ENCODE measurements at places on chromosomes 1 and 21.

GRCh38 chr1:187715483-187715882, 886.7 kb downstream of the PLA2G4A start:
- no peak for DNase-seq

- no peak for DNase-seq
Observed at GRCh38 chr1:12001249-12001917, 17.9 kb upstream of the MIIP start.

GRCh38 chr1:47621977-47622376, 184.1 kb downstream of the FOXD2 start:
- no peak for DNase-seq

GRCh38 chr1:65419681-65420589, 533 bp upstream of the LEPR start:
- peak; percentile 97 for DNase-seq

DNA sequence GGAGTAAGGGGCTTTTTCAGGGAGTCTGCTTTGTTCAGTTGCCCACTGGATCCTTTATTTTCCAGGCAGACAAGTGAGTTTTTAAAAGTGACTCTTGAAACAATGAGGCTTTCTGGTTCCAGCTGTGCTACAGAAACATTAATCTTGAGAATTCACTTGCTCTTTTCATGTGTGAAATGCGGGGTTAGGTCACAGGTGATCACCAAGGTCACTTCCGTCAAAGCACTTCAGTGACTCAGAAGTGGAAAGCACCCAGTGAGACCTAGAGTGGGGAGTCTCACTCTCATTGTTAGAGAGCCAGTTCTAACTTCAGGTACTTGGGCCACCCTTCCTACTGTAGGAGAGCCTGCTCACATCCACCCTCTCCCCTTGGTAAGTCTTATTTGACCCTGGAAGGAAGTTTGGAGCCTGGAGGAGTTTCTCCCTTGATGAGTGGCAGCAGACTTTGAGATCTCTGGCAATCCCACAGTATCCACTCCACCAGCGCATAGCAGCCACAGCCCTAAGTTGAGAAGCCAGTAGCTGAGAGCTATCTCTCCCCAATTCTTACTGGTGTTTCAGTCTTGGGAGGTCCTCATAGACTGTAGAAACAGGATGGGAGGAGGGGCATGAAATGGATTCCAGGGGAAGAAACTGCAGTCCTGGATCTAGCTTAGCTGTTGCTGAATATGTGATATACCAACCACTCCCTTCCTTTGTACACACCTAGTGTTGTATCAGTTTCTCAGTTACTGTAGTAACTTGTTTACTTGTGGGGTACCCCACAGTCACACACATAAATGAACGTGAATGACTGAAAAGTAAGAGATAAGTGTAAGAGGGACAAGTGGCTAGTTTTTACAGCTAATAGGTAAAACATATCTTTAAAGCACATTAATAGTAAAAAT, 3.1 kb downstream of the TACSTD2 start:
- no peak for DNase-seq

GRCh38 chr1:183039985-183040447, 16.8 kb downstream of the LAMC1 start:
- no peak for DNase-seq

DNA sequence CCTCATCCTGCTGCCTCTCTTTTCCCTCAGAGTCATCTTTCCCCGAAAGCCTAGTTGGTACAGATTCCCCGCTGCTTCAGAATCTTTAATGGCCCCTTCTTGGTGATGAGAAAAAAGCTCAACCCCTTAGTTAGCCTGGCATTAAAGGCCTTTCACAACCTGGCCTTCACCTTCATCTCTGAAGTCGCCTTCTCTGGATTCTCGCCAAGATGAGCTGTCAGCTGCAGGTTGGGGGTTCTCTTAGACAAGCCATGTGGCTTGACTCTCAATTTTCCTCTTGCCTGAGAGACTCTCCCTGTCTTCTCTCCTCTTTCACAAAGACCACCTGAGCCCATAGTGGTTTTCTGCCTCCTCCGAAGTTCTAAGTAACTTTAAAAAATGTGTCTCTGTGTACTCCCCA, 15.5 kb upstream of the DISC1 start:
- DNase-seq: no peak

- no peak for DNase-seq
Observed at GRCh38 chr21:45837936-45838335, 143.6 kb upstream of the COL6A1 start.

DNA sequence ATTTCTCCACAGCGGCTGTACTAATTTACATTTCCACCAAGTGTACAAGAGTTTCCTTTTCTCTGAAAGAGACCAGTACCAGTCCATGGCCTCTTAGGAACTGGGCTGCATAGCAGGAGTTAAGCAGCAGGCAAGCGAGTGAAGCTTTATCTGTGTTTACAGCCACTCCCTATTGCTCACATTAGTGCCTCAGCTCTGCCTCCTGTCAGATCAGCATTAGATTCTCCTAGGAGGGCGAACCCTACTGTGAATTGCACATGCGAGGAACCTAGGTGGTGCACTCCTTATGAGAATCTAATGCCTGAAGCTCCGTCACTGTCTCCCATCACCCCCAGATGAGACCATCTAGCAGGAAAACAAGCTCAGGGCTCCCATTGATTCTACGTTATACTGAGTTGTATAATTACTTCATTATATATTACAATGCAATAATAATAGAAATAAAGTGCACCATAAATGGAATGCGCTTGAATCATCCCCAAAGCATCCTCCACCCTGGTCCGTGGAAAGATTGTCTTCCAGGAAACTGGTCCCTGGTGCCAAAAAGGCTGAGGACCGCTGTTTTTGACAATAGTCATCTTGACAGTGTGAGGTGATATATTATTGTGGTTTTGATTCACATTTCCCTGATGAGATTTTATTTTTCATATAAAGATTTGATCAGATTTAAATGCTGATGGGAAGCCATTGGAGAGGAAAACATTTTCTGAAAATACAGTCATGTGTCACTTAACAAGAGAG, 45.5 kb upstream of the MRPS6 start:
- no peak for DNase-seq

DNA sequence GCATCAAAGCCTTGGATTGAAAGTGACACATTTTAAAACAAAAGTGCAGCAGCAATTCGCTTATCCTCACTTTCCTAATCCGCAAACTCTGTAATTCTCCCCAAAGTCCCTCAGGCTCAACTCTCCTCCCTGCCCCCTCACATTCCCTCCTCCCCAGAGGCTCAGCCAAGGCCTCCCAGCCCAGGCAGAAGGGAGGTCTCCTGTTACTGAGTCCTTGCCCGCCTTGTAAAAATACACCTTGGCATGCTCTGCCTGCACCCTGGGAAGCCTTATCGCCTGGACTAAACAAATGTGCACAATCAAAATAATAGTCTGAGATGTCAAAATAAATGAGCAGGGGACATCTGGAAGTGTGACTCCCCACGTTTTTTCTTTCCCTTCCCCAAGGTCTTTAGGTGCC, 109.7 kb downstream of the PLXNA2 start:
- DNase-seq: no peak

DNA sequence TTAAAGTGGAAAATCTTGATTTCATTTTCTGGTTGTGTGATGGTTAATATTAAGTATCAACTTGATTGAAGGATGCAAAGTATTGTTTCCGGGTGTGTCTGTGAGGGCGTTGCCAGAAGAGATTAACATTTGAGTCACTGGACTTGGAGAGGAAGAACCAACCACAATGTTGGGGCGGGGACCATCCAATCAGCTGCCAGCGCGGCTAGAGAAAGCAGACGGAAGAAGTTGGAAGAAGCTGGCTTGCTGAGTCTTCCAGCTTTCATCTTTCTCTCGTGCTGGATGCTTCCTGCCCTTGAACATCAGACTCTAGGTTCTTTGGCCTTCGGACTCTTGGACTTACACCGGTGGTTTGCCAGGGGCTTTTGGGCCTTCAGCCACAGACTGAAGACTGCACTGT, 832.6 kb upstream of the TMPRSS15 start:
- DNase-seq: no peak

GRCh38 chr1:108811611-108812010, 45.3 kb downstream of the AKNAD1 start:
- DNase-seq: no peak

GRCh38 chr1:78649628-78650027, at the start of gene IFI44:
Gene IFI44 (plus strand): TSS chr1:78649831. CDS start chr1:78650196, 365 bp downstream.
- DNase-seq: peak; percentile 57

DNA sequence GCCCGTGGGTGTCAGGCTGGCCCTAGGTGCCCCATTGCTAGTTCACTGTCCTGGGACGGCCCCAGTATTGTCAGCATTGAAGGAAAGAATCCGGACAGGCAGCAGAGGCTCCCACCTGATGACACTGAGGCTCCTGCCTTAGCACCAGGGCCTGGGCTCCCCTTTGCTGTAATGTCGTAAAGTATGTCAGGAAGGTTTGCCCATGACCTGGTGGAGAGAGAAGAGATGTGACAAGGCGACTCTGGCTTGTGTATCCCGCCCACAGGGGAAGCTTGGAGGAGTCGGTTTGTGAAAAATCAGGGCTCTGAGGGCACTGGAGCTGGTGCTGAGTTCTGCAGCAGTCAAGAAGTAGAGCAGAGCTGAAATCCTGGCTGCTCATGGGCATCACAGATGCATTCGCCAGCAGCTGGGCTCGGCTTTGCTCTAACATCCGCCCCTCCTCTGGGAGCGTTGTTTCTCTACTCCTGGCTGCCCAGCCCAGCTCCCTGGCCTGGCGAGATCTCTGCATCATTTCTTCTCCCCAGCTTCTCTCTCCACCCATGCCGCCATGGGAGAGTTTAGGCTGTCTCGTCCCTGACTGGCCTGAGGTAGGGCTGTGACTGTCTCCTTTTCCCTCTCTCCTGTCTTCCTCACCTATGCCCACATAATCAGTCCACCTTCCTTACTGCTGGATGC, 74.1 kb downstream of the ADARB1 start:
- DNase-seq: no peak

DNA sequence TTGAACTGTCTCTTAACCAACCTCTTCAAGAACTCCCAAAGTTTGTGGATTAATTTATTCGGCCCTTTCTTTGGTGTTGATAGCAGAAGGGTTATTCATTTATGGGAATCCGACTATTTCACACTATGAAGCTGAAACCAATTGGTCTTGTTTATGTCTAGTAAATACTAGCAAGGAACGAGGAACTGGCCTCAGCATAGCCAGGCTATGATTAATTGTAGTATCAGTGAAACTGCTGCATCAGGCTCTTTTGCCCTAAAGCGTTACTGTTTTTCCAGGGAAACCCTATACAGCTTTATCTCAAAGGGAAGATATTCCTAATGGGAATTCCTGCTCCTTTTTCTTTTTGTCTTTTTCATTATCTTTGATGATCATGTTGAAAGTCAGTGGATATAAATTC, 35.1 kb downstream of the CLEC20A start:
- DNase-seq: no peak

DNA sequence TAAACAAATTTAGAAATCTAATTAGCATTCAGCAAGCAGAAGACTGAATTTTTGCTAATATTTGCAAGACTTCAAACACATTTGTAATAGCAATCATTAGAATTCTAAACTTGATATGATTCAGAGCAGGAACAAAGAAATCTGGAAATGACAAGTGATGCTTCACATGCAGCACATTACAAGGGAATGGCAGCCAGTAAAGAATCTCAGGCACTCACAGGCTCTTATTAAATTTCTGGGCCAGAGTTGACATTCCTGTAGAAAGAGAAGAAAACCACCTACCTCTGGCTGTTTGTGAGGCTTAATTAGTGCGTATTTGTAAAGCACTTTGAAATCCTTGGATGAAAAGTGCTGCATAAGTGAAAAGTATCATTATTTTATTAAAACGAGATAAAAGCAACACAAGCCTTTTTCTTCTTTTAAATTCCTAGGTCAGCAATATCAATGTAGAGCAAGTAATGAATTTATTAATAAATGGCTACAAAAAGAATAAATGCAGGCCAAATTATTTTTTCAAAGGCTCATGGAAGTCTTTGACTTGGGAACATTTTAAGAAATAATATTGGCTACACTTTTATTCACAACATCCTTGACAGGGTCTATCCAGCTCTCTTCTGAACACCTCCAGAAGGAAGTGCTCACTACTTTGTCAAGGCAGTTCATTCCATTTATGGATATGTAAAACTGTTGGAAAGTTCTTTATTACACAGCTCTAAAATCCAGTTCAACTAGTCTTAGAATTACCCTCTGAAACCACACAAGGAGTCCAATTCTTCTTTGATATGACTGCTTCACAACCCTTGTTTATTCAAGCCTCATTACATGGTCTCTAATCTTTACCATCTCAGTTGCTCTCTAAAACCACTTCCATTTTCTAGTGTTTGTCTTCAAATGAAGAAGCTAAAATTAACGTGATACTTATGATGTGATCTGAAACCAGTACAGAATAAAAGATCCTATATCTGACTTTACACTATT, 32.1 kb upstream of the SCYL3 start:
- no peak for DNase-seq

- no peak for DNase-seq
Observed at GRCh38 chr1:109134423-109134822, 20.5 kb downstream of the ELAPOR1 start.

DNA sequence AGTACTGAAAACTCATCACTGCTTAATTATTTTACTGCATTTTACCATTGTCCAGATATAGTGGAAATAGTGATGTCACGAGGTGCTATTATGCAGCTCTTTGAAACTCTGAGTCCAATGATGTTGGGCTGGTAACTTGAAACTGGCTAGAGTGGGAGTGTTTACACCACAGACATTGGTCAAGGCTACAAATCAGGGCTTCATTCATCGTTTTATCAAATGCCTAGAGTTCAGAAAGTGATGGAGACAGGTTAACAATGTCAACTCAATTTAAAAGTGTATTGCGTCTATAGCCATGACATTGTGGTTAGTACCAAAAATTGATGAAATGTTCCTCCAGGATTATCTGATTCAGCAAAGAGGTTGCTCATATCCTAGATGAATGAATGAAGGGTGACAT, 12.7 kb downstream of the PADI1 start:
- DNase-seq: no peak

DNA sequence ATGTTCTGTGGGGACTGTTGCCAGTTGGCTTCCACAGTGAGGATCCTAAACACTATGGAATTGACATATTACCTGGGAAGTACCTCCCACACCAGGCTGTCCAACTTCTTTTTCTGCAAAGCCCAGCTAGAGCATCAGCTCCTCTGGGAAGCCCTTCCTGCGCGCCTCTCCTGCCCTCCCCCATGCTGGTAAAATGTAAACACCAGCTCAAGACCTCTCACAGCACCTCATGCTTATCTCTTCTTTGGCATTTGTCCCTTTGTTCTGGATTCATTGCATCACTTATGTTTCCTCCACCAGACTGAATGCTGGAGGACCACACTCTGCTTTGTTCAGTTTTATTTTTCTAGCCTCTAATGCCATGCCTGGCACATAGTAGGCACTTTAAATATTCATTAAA, 172.1 kb downstream of the HHAT start:
- DNase-seq: no peak

DNA sequence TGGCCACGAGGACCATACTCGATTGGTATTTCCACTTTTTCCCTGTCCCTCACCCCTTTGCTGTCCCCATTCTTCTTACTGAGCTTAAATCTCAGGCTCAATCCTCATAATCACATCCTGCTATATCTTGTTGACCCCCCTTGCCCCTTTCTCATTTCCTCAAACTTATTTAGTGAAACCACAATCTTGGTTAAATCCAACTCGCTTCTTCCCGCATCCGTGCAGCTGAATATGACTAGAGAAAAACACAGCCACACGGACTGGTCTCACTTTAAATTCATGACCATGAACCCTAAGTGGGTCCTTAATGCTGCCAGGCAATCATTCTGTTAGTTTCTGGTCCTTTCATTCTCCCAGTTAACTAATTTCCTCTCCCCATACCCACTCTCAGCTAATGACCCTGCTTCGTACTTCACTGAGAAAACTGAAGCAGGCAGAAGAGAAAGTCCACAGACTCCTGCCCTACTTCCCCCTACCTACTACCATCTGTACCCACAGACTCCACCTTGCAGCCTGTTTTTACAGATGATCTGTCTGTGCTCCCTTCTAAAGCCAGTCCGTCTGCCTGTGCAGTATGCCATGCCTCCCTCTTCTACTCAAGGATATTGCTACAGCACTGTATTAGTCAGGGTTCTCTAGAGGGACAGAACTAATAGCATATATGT, 96.8 kb upstream of the LMO4 start:
- no peak for DNase-seq
